ENCODE measurements at places on chromosomes 16 and 17. TPM values are rescaled to one million over a fixed set of nuclear protein-coding genes. Genes with fewer than 3 reads are reported as not detected.

Gene HBM
- not detected for total RNA-seq

DNA sequence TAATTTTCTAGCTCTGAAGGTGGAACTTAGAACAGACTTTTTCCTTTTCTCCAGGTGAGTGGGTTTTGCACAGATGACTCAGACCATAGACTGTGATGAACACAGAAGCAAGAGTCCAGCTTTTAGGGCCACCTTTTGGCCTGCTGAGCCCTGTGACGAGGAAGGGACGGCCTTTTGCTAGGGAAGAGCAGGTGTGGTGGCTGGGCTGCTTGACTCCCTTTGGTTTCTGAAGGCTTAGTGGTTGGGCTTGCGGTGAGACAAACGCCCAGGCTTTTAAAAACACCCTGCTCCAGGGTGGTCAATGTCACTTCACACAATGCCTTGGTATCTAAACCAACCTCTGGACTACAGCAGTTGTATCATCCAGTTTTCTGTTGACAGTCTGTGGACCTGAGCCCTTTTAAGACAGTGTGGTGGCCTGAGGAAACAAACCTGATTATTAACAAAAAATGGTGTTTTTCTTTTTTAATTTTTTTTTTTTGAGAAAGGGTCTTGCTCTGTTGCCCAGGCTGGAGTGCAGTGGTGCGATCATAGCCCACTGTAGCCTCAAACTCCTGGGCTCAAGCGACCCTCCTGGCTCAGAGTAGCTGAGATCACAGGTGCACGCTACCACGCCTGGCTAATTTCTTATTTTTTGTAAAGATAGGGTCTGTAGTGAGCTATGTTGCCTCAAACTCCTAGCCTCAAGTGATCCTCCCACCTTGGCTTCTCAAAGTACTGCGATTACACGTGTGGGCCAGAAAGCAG, 134.0 kb downstream of the SNX29 start:
- no peak for DNase-seq

DNA sequence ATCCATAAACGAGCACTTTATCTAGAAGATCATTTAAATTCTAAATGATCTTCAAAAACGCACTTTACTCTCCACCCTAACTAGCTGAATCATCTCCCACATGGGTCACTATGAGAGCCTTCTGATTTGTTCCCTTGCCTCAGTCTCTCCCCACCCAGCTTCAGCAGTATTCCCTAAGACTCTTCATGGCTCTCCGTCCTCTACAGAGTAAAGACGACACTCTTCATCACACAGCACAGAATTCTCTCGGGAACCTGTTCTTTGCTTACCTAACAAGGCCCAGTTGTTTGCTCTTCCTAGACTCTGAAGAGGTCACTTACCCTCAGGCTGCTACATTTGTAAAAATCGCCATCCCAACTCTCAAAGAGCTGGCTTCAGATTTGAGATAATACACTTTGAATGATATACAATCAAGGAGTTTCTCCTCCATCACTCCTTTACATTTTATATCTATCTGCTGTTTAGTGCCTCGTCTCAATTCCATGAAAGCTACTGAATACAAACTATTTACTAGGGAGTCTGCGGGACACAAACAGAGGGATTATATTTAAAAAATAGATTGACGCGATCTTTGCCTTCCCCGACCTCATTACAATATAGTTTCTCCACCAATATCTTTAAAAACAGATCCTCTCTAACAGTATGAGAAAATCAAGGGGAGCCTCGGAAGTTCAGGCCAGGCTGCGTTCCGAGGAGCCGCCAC, 511 bp upstream of the LIG3 start:
- DNase-seq: no peak

DNA sequence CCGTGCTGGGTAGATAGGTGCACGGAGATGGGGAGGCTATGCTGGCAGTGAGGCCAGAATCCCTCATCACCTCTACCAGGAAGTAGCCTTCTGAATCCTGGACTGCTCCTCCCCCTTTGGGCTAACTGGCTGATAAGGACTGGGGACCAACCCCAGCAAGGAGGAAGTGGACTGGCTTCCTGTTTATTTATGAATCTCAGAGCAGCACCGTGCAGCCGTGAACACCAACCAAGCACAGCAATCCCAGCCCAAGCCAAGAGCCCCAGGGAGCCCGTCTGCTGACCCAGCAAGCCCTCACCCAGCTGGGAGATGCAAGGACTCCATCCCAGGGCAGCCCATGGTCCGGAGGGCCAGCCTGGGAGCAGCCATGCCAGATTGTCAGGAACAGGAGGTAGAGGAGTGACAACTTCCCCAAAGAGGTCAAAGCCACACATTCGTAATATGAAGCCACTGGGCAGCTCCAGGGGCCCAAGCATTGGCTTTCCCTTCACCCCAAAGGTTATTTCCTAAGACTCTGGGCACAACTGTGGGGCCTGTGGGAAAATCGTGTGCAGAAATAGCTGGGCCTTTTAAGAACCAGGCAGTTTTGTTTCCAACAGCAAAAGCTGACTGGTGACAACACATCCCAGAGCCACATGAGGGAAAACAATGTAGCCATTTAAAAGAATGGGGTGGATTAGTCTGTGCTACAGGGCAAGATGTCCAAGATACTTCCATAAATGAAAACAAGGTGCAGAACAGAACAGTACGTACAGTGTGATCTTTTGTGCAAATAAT, 23.9 kb downstream of the PHB1 start:
- no peak for DNase-seq

- peak; percentile 56 for DNase-seq
Observed at GRCh38 chr17:80649672-80650330, 105.2 kb downstream of the RPTOR start.

DNA sequence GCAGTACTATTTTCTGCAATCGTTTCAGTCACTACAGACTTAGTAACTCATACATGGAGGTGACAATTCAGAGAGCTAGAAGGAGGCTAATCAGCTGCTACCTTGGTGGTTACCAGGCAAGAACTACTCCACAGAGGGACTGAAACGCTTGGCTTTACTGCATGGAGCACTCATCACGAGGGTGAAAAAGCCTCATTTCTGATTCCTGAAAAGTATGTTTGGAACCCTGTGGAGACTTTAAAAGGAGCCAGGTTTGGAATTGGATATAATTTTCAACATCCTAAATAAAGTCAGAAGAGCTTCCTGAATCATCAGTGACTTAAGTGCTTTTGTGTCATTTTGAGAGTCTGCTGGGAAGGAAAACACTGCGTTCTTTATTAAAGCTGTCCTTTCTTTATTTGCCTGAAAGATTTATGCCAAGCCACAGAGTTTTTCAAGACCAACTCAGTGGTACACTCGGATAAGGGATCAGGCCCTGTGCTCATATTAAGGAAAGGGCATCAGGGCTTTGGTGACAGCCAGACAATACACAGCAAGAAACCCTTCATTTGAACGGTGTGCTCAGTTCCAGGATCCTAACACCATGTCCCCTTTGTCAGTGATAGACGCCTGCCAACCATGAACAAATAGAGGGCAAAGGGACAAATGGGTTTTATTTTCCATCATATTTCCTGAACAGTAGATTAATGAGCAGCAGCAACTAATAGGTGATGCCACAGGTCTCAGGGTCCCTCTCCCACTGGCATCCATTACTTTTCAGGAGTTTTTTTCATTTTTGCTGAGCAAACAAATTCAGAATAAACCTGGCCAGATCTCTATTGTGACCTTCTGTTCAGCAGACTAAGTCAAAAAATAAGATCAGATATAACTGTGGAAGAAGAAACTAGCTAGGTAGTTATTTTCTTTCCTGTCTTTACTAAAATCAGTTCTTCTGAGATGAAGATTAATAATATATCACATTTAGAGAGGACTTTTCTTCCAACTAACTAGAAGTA, 80.5 kb upstream of the CLEC18B start:
- no peak for DNase-seq

Gene ARSG
- 5.5 TPM for total RNA-seq

- DNase-seq: no peak
Observed at GRCh38 chr17:67171560-67171959, 73.4 kb downstream of the HELZ start.

GRCh38 chr17:42135664-42136653, 13.4 kb downstream of the HSPB9 start:
- DNase-seq: no peak

- DNase-seq: peak; percentile 43
Observed at GRCh38 chr16:69566240-69566980, 644 bp downstream of the NFAT5 start.

GRCh38 chr16:89472711-89473075, 17.7 kb downstream of the ANKRD11 start:
- no peak for DNase-seq

Gene MEOX1
- not detected for total RNA-seq

DNA sequence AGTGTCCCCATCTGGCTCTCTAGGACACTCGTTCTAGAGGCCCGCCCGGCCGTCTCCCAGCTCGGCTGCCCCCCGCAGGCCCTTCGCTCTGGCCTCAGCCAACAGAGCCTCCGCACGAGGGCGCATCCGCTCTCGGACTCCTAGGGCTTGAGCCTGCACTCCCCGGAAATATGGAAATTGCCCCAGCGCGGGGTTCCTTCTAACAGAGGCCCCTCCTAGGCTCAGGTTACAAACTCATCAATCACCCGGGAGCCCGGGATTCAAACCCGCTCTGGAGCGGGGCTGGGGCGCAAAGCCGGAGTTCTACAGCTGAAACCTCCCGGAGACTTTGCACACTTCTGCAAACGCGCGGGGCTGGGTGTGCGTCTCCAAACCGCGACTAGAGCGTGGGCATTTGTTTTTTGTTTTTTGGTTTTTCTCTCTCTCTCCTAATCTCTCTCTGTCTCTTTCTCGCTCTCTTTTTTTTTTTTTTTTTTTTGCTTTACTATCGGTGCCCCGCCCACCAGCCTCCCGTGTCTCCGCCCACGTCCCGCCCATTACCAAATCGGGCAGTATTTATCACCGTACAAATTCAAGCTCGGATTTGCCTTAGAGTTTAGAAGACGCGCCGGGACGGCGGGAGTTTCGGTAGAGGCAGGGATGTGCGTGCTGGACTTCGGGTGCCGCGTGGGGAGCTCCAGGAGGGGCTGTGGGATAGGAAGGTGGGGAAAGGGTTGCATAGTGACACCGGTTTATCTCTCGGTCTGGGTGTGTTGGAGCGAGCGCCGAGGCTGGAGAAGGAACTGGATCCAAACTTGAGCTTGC, 2.4 kb upstream of the FOXL1 start:
- peak; percentile 32 for DNase-seq
